ENCODE measurements at places on chromosomes 7 and 10. TPM values are rescaled to one million over a fixed set of nuclear protein-coding genes. Genes with fewer than 3 reads are reported as not detected.

Gene EGR2
- 4.0 TPM for total RNA-seq

DNA sequence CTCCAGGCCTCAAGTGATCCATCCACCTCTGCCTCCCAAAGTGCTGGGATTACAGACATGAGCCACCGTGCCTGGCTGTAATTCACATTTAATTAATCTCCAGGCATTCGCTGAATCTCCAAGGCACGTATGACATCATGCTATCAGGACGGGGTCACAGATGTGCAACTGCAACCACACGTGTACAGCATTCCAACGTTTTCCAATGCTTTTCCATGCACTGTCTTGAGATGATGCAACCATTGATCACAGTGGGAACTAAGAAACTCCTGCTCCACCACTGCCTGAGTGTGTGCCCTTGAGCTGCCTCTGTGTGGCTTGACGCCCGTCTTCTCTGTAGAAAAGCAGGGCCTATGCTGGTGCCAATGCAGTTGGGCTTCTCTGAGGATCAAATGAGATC, 119.8 kb upstream of the LYZL2 start:
- no peak for DNase-seq

DNA sequence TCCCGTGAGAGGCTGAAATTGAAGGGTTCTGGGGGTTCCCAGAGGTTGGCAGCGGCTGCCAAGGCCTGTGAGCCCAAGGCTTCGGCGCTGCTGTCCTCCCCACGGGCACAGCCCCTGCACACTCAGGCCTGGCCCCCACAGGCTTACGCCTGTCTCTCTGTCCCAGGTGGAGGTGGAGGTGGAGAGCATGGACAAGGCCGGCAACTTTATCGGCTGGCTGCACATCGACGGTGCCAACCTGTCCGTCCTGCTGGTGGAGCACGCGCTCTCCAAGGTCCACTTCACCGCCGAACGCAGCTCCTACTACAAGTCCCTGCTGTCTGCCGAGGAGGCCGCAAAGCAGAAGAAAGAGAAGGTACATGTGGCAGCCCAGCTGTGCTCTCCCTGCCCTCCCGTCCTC, 43.1 kb upstream of the LRRC4 start:
- DNase-seq: no peak

DNA sequence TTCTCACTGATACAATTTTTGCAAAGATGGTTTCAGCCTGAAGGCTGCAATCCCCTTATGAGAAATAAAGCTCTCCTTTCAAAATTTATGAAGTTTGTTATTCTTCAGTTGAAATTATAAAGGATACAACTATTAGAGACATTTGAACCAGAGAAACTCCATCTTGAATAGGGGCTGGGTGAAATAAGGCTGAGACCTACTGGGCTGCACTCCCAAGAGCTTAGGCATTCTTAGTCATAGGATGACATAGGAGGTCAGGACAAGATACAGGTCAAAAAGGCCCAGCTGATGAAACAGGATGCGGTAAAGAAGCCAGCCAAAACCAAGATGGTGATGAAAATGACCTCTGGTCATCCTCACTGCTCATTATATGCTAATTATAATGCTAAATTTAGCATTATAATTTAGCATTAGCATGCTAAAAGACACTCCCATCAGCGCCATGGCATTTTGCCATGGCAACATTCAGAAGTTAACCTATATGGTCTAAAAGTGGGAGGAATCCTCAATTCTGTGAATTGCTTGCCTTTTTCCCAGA, 22.4 kb upstream of the IFIT1B start:
- DNase-seq: no peak

GRCh38 chr10:85643171-85643844, 723.3 kb downstream of the GRID1 start:
- DNase-seq: no peak

Data from esophagus muscularis mucosa (tissue), 4 donors.